ENCODE measurements at places on chromosomes 6 and 20.

DNA sequence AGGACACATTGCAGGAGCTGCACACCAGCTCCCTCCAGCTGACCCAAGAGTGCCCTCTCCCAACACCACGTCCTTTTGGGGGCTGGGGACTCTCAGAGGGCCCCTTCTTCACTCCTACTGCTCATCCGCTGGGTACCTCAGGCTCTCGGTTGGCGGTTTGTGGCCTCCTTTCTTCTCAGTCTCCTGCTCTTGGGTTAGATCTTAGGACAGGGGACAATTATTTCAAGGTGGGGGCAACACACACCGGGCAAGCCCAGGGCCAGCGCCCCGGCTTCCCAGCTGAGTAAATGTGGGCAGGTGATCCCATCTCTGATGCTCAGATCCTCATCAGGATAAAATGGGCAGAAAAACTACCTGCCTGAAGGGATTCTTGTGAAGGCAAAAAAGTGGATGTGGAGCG is 1.1 kb downstream of the TCF15 start:
- no peak for DNase-seq

DNA sequence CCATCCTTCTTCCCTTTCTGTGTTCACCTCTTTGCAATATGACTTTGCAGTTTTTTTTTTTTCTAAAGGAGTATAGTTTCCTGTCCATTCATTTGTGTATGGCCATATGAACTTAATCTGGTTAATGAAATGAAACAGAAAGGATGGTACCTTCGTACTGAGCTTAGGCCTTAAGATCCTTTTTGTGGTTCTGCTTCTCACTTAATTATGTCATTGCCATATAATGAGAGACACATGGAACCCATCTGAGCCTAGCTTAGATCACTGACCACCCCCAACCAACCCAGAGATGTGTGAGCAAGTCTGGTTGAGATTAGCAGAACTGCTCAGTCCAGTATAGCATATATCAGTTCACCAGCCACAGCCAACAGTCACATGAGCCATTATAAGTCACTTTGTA is 1179.6 kb downstream of the HACE1 start:
- DNase-seq: no peak

GRCh38 chr20:62050166-62051120 is 15.2 kb downstream of the TAF4 start:
- no peak for DNase-seq

- no peak for DNase-seq
Observed at GRCh38 chr20:32697608-32698007, 23.9 kb upstream of the C20orf203 start.

DNA sequence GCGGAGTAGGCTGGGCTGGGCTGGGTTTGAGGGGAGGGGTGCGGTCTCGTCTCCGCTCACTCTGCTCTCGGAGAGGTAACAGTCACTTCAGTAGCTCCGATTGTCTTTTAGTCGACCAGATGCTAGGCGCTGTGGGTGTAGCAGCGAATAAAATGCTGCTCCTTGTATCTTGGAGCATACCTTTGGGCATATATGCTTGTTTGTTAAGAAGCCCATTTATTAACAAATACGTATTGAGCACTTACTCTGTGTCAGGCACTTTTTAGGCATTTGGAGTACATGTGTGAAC is 545 bp downstream of the ACTR5 start:
- DNase-seq: peak; percentile 41
